ENCODE measurements at places on chromosomes 16 and 17. TPM values are rescaled to one million over a fixed set of nuclear protein-coding genes. Genes with fewer than 3 reads are reported as not detected.

The TMC7 gene
- 0.14 TPM for total RNA-seq

The C16orf46 gene
- not detected for total RNA-seq

The TMEM219 gene
- 113 TPM for total RNA-seq

The OTOP3 gene
- total RNA-seq, result not detected

The GAS7 gene
- total RNA-seq, result 4.1 TPM

DNA sequence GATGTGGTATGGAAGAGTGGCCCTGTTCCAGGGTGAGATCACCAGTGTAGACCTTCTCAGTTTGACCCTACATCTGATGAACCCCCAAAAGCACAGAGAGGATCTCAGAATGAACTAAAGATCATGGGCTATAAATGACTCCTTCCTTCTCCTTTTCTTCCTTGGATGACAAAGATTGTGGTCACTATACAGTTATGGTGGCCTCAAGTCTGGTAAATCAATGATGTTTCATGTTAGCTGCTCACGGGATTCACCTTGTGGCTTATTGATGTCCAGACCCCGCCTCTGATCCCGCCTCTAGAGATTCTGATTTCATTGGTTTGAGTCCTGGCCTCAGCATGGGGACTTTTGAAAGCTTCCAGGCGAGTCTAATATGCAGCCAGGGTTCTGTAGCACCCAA lies 112.2 kb downstream of the PITPNC1 start:
- no peak for DNase-seq

DNA sequence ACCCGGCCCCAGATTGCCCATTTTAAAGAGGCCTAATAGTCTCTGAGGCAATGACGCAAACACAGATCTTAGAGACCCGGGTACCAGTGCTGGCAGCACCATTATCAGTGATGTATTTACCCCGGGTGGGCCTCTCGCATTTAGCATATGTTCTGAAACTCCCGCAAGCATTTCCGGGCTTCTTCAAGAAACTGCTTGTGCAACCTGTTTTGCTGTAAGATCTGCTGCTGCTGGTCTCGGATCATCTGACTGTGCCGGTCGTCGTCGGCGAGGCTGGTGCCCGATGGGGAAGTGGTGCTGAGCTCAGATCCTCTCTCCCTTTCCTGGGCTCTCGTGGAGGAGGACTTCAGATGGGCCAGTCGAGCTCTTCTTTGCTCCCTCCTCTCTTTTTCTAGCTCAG lies 12.5 kb downstream of the CEP295NL start:
- DNase-seq, result peak; percentile 72

GRCh38 chr16:51624080-51624775 lies 473.2 kb upstream of the SALL1 start:
- DNase-seq, result no peak

- no peak for DNase-seq
These were observed 167.7 kb upstream of the WSCD1 start for GRCh38 chr17:5902181-5903140.

GRCh38 chr16:57303021-57303909 lies 18.8 kb upstream of the PLLP start:
- no peak for DNase-seq

- DNase-seq, result no peak
These were observed 251.1 kb upstream of the CDH5 start for GRCh38 chr16:66115373-66115772.

DNA sequence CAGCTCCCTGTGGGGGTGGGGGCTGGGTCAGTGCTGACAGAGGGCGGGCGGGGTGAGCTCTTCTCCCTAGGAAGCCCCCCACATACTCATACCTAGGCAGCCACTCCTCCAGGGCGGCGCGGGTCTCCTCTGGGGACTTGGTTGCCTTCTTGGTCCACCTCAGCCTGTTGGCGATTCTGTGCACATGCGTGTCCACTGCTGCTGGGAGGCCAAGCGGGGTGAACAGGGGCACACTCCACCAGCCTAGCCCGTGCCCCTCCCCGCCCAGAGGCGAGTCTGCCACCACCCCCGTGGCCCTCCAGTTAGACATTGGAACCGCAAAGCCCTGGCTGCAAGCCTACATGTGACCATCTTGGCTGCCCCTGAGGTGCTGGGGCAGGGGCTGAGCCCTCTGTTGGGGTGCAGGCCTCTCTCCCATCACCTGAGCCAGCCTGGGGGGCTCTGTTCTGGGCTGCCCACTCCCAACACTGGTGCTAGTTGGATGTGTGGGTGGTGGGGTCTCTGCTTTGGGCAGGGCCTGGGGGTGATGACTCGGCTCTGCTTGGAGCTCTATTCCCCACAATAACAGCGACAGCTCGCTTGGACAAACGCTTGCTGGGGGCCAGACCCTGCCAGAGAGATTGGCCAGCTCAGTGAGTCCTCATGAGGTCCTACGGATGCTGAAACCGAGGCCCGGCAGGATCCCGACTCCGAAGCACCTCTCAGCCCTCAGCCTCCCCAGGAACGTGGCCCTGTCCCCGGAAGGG lies 7.4 kb downstream of the NTHL1 start:
- DNase-seq, result no peak

DNA sequence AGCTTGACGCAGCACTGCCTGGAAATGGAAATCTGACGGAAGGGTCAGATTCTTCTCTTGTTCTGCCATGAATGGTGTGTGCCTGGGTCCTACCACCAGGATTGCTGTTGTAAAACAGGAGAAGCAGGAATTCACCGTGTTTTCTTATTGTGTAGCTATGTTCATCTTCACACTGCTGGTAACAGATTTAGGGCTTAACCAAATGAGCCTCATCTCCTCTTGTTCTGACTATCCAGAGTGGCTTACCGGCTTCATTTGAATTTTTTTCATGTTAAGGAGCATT lies 97.3 kb upstream of the CHMP6 start:
- no peak for DNase-seq

DNA sequence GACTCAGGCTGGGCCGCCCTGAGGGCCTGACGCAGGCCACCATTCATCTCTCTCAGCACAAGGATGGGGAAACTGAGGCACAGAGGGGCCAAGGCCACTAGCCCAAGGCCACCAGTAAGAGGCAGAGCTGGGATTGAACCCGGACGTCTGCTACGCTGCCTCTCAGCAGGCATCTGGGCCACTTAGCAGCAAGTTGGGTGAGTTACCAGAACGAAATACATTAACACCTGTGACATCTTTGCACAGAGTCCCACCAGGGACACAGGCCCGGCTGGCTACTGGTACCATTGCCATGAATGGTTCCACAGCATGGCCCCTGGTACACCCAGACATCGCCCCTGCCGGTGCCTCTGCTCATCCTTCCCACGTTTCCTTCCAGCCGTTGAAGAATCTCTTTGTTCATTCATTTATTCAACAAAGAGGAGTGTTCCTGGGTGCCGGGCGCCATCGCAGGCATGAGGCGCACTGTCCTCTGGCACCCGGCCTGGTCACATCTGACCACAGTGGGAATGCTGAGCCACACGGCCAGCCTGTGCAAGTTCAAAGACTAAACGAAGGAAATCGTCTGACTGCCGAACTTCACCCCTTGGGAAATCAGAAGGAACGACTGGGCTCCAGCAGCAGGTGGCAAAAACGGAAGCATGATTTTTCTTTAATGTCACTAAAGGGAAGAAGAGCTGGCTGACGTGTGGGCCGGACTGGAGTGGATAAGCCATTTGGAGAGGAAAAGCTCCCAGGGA lies 7.4 kb upstream of the ZNF469 start:
- DNase-seq, result no peak

- peak; percentile 1 for DNase-seq
These were observed 98.3 kb downstream of the MSI2 start for GRCh38 chr17:57354673-57355072.

GRCh38 chr16:57098188-57098841 lies 5.9 kb downstream of the CPNE2 start:
- no peak for DNase-seq

GRCh38 chr17:1231456-1231855 lies 38.8 kb upstream of the BHLHA9 start:
- no peak for DNase-seq

DNA sequence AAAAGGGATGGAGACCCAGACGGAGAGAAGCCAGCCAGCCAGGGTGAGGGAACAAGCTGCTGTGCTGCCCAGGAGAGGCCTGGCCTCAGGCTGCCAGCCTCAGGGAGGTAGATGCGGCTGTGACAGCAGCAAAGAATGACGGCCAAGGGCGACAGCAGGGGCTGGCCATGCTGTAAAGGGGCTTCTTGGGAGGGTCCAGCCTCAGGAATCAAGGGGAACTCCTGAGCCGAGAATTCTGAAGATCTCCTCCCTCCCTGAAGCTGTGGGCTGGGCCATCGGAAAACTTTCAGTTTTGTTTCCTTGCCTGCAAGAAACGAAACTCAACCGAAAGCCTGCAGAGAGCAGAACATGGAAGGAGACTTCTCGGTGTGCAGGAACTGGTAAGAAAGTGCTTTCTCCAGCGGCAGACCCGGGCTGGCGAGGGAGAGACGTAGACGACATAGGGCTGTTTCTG lies at the start of gene XAF1:
Gene XAF1 (plus strand): TSS at position 316 of the 454 bp plus-strand sequence. CDS start 33 bp downstream, at position 349.
- DNase-seq, result peak; percentile 31

DNA sequence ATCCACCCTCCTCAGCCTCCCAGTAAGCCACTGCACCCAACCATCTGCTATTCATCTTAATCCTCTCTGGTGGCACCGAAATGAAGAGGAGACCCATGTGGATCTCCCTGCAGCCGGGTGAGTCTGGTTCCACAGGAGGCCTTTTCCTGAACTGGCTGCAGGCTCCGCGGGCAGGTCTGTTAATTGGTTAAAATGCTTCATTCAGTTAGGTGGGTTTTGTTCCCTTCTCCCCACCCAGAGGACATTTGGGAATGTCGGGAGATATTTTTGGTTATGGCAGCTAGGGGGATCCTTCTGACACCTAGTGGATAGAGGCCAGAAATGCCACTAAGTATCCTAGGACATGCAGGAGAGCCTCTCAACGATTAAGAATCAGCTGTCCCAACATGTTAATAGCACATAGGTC lies 16.7 kb downstream of the C16orf54 start:
- DNase-seq, result peak; percentile 22

GRCh38 chr17:50843150-50843905 lies 7.9 kb downstream of the WFIKKN2 start:
- DNase-seq, result no peak

DNA sequence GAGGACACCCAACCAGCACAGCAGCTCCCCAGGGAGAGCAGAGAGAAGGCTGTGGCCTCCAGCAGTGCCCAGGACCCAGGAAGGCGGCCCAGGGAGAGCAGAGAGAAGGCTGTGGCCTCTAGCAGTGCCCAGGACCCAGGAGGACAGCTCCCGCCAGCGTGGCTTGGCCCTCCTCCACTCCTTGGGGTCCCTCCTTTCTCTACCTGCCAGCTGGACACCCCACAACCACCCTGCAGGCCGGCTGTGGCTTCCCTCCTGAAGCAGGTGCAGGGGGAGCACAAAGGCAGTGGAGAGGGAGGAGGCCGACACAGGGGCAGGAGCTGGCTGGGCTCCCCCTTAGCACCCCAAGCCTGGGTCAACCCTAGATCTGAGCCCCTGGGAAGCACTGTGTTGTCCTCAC lies 54.1 kb upstream of the FASN start:
- DNase-seq, result no peak

Measured in adrenal gland (tissue), 19 donors.